ENCODE measurements at places on chromosomes 7 and 10. TPM values are rescaled to one million over a fixed set of nuclear protein-coding genes. Genes with fewer than 3 reads are reported as not detected.

- no peak overlapping the region for H3K4me3 ChIP-seq
- no peaks in the 10 kb centered on the region for H3K36me3 ChIP-seq
Measured at GRCh38 chr7:50798126-50798525, 15.4 kb upstream of the GRB10 start.

- DNase-seq, result no peak
- no peak overlapping the region for H3K4me3 ChIP-seq
- H3K27ac ChIP-seq, result no peak overlapping the region
- no peaks in the 10 kb centered on the region for H3K4me1 ChIP-seq
- no peaks in the 10 kb centered on the region for H3K27me3 ChIP-seq
- no peaks in the 10 kb centered on the region for H3K36me3 ChIP-seq
Measured at GRCh38 chr10:25245165-25245564, 70.4 kb downstream of the GPR158 start.

GRCh38 chr7:5441840-5442503 is 18.3 kb upstream of the TNRC18 start:
- no peak overlapping the region for H3K4me3 ChIP-seq
- H3K27ac ChIP-seq, result no peak overlapping the region
- no peaks in the 10 kb centered on the region for H3K27me3 ChIP-seq
- no peak for DNase-seq
- peaks cover 8% of the 10 kb centered on the region for H3K36me3 ChIP-seq
- no peaks in the 10 kb centered on the region for H3K4me1 ChIP-seq

DNA sequence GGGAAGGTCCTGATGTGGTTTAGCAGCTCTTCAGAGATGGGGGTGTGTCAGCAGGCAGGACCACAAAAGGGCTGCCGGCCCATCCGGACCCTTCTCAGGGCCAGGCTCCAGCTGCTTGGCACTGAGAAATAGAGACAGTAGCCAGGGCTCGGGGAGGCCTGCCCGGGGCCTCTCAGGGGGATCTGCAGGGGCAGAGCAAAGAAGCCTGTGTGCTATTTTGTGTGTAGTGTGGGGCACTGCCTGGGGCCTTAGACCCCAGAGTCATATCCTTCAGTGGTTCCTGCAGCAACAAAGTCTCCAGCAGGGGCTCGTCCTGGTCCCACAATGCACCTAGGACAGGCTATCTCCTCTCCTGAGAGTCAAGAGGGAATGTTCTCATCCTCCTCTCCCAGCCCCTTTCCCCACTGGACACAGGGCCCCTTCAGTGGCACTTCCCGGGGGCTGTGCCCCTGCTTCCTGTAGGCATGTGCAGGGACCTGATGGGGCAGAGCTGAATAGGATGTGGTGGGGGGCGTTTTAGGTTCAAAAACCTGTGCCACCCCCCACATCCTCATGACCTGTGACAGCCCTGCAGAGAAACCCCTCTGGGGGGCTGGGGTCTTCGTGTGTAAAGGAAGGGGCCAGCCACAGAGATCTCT is 159.5 kb upstream of the RHEB start:
- no peaks in the 10 kb centered on the region for H3K36me3 ChIP-seq
- no peak overlapping the region for H3K4me3 ChIP-seq
- no peak overlapping the region for H3K27ac ChIP-seq
- DNase-seq, result peak; percentile 8
- H3K4me1 ChIP-seq, result peaks cover 22% of the 10 kb centered on the region
- H3K27me3 ChIP-seq, result no peaks in the 10 kb centered on the region

DNA sequence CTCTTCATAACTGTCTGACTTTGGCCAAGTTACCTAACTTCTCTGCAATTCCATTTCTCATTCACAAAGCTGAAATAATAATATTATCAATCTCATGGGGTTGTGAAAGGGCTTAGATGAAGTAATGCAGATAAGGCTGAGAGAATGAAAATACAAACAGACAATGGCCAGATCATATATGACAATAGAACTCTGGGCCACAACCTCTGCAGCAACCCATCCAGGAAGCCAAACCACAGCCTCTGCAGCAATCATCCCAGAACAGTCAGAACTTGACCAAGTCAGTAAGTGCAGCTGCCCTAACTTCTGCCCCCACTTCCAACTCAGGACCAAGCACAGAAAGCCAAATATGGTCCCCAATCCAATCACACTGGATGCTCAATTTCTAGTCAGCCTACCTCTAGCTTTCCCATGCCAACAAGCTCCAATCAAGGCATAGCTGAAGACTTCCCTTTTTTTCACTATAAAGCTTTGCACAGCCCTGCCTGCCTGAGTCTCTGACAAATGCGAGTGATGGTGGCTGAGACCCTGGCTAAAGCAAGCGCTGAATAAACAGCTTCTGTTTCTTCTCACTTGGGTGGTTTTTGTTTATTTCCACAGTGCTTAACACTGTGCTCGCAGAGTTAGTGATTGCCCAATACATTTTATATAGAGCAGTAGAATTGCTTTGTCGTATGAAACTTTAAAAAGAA is 34.8 kb upstream of the TNPO3 start:
- peaks cover 6% of the 10 kb centered on the region for H3K4me1 ChIP-seq
- H3K4me3 ChIP-seq, result no peak overlapping the region
- DNase-seq, result no peak
- no peaks in the 10 kb centered on the region for H3K27me3 ChIP-seq
- no peak overlapping the region for H3K27ac ChIP-seq
- no peaks in the 10 kb centered on the region for H3K36me3 ChIP-seq

CPXM2 gene
- not detected for total RNA-seq

Measured in activated naive CD8-positive, alpha-beta T cell treated with anti-CD3 and anti-CD28 coated beads for 36 hours (primary cell).